Central memory CD4-positive, alpha-beta T cell (primary cell): ENCODE measurements at places on chromosomes 13 and 19.

DNA sequence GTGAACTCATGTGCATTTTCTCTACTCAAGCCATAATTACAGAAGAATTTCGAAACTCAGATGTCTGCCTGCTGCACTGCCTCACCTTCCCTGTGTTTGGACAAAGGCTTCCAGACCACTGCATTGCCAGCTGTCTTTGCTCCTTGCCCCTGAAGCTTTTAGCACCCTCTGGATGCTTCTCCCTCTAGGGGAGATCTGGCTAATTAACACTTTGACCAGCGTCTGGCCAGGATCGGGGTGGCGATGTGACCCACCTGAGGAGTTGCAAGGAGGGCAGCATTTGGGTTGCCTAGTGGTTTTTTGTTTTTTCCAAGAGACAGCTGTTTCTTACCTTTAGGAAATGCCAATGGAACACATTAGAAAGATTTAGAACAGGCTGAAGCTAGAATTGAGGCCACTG is 127.7 kb upstream of the ZNF536 start:
- DNase-seq: no peak

- DNase-seq: no peak
Measured at GRCh38 chr13:94427313-94427953, 52.0 kb downstream of the DCT start.

- DNase-seq: no peak
Measured at GRCh38 chr13:59631271-59631670, 532.5 kb downstream of the DIAPH3 start.

DNA sequence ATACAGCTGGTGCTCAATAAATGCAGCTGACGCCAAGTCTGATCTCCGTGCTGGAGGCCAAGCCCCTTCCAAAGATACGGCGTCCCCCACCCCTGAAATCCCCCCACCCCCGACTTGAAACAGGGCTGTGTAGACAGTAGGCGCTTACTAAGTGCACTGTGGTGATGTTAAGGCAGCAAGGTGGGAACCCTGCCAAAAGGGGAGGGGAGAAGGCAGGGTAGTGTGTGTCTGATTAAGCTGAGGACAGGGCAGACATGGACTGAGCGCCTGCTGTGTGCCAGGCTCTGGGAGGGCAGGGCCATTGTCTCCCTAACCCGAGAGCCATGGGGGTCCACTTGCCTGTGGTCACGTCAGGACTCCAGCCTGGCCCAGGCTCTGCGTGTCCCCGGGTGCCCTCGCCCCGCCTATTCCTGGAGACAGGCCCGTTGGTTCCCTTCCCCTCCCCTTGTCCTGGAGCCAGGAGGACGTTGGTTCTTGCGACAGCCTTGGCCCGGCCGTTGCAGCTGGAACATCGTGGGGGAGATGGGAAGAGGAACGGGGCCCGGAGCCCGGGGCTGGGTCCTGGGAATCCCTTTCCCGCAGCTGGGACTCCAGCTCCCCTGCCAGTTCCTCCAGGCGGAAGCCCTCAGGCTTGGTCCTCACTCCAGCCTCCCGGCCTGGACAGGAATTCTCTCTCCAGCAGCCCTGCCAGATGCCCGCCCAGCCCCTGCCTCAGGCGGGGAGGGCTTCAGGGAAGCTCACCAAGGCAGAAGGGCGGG is 1.7 kb upstream of the ELANE start:
- no peak for DNase-seq

GRCh38 chr13:24631922-24632321 is 48.3 kb upstream of the ATP12A start:
- no peak for DNase-seq

GRCh38 chr19:13083627-13084026 is 19.0 kb downstream of the LYL1 start:
- no peak for DNase-seq

- DNase-seq: no peak
Measured at GRCh38 chr13:79404985-79405384, 1.1 kb downstream of the RBM26 start.

- no peak for DNase-seq
Measured at GRCh38 chr19:30144242-30144758, 202.3 kb downstream of the URI1 start.

DNA sequence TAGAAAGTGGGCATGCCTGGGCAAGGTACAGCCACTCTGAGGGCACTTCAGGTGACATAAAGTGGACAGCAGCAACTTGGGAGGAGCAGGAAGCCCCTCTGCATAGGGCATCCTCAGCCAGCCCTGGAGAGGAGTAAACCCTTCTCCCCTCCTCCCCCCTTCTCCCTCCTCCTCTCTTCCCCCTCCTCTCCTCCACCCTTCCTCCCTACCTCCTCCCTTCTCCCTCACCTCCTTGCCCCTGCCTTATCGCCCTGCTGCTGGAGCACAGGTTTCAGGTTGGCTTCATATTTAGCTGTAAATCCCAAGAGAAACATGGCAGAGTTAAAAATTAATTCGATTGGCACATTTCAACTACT is 30.5 kb upstream of the ATP12A start:
- DNase-seq: no peak

GRCh38 chr13:20559659-20560356 is 7.1 kb upstream of the IFT88 start:
- no peak for DNase-seq

DNA sequence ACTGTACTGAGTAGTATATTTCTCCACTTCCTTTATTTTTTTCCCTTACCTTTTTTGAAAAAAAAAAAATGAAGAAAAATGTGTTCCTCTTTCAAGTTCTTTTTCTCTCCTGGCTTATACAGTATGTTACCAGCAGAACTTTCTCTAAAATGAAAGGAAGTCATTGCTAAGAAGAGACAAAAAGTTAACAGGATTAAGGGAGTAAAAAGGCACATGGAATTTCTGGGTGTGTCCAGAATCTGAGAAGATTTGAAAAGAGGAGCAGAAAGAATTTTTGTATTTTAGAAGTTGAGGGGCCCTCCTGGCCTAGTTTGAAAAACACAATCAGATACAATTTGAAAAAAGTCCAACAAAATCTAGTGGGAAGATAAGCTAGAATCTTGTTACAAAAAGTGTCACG is 21.0 kb upstream of the TRIM13 start:
- DNase-seq: no peak

DNA sequence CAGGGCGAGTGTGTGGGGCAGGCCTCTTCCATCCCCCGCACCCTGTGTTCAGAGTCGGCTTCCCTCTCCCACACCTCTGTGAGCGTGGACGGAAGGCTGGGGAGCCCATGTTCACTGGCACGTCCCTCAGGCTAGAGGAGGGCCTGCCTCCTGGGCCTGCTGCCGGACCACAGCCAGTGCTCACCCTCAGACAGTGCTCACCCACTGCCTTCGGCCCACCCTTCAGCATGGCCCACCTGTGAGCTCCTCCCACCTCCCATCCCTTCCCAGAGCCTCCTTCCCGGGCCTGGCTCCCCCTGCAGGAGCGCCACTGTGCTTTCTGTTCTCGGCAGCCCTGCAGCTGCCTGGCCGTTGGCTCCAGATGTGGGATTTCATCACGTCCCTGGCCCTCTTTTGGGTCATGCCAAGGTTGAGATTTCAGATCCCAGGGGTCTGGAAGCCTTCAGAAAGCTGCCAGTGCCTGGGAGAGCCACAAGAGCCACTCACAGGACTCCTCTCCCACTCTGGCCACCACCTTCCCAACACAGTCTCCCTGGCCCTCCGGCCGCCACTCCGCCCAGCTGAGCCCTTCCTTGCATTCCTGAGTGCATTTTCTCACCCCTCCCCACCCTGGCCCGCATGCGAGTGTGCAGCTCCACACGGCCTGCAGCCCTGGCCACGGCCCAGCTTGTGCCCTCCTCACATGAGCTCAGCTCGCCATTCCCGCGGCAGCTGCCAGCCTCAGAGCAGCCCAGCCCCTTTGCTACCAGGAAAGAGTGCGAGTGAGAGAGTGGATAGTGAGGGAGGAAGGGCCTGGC is 25.3 kb downstream of the CAPN12 start:
- no peak for DNase-seq

DNA sequence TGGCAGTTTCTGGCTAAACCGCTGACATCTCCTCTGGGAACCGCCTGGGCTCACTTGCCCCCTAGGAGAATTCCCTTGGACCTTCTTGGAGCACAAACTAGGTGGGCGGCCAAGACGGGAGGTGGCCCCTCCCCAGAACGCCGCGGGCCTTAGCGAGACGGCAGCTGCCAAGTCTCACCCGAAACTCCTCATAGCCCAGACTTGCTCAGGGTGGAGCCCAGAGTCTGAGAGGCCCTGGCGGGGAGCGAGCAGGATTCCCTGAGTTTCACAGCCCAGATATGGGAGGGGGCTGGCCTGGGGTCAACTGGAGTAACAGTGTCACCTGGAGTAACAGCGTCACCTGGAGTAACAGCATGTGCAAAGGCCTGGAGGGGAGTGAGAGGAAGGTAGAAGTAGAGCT is 10.1 kb downstream of the TINCR start:
- DNase-seq: no peak

GRCh38 chr19:49597703-49597974 is 6.7 kb downstream of the PRR12 start:
- DNase-seq: no peak

GRCh38 chr13:26698392-26699196 is 62.0 kb downstream of the GPR12 start:
- DNase-seq: peak; percentile 65

GRCh38 chr19:12886969-12887747 is at the start of gene KLF1:
TSS of gene KLF1 (minus strand) at chr19:12887201. CDS start at chr19:12887140, 61 bp downstream.
- no peak for DNase-seq

- DNase-seq: no peak
Measured at GRCh38 chr13:114005206-114005724, 31.4 kb upstream of the C13orf46 start.

- DNase-seq: no peak
Measured at GRCh38 chr13:44498969-44499368, 77.2 kb downstream of the TSC22D1 start.

GRCh38 chr19:35851213-35852028 is 883 bp downstream of the NPHS1 start:
- DNase-seq: no peak

- no peak for DNase-seq
Measured at GRCh38 chr19:30309176-30309575, 63.0 kb upstream of the ZNF536 start.

DNA sequence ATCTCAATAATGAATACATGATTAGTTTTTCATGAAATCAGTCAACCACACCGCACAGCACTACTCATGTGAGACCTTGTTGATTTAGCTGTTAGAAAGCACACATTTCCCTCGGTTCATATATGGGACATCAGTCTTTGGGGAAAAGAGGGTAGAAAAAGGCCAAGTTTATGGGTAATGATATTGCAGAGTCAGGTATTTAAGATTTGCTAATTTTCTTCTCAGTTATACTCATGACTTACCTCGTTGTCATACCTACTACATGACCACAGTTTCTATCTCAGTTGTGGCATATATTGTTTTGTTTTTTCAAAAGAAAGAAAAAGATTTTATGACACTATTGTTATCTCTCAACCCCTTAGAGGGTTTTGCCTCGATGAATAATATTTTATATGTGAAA is 165.6 kb downstream of the POU4F1 start:
- DNase-seq: no peak

DNA sequence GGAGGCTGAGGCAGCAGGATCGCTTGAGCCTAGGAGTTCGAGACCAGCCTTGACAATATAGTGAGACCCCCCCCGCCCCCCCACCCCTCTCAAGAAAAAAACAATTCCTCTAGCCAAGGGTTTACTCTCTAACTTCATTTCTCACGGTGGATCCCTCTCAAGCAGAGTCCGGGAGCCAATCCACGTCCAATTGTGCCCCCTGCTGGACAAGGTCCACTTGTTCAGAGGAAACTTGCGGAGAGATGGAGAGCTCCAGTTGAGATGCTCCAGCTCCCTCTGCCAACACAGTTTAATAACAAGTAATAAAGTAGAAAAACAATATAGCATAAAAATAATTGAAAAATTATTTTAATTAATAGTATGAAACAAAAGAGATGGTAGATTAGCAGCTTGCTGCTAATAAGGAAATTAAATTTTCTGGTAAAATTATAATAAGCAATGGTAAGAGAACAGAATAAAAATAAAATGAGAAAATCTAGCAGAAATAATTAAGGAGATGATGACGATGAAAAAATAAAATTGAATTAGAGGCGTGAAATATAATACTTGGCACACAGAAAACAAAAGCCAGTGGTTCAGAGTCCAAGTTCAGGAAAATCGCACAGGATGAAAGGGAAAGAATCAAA is 14.5 kb upstream of the SIGLEC14 start:
- peak; percentile 21 for DNase-seq

GRCh38 chr19:1171755-1172352 is 2.2 kb downstream of the SBNO2 start:
- DNase-seq: no peak

GRCh38 chr13:113109151-113110047 is 3.8 kb downstream of the F7 start:
- no peak for DNase-seq

GRCh38 chr19:42276821-42277220 is 7.8 kb downstream of the CIC start:
- no peak for DNase-seq

- DNase-seq: no peak
Measured at GRCh38 chr19:2529473-2529918, 53.6 kb downstream of the GADD45B start.

DNA sequence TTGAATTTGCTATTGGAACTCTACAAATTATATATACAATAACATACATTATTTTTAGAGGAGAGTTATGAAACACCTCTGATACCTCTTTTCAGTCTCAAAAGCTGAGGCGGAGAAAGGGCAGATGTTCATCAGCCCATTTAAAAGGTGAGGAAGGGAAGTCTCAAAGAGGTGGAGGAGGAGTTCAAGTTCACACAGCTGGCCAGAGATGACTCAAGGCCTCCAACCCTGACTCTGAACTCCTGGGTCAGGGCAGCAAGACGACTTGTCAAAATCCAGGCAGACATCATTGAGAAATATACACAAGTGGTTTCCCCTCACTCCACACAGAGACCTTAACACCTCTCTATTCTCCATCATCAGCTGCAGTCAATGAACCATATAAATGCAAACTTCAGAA is 2.1 kb downstream of the SIAH3 start:
- no peak for DNase-seq

DNA sequence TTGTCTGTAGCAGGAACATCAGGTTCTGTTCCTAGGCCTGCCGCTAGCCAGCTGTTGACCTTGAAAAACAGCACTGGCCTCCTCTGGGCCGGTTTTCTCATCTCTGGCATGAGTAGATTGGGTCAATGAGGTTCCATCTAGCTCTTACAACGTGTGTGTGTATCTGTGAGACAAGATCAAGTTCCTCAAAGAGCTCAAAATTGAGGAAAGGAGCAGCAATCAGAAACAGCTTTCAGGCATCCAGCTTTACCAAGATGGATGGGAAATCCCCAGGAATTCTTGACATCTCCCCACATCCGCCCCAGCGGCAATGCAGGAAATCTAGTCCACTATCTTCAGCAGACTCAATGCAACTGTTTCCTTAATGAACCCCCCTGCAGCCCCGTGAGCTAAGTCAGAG is 4.9 kb downstream of the FLT1 start:
- DNase-seq: no peak
